Left colon (tissue), 2 donors: ENCODE measurements at places on chromosomes 1 and 21. TPM values are rescaled to one million over a fixed set of nuclear protein-coding genes. Genes with fewer than 3 reads are reported as not detected.

DNA sequence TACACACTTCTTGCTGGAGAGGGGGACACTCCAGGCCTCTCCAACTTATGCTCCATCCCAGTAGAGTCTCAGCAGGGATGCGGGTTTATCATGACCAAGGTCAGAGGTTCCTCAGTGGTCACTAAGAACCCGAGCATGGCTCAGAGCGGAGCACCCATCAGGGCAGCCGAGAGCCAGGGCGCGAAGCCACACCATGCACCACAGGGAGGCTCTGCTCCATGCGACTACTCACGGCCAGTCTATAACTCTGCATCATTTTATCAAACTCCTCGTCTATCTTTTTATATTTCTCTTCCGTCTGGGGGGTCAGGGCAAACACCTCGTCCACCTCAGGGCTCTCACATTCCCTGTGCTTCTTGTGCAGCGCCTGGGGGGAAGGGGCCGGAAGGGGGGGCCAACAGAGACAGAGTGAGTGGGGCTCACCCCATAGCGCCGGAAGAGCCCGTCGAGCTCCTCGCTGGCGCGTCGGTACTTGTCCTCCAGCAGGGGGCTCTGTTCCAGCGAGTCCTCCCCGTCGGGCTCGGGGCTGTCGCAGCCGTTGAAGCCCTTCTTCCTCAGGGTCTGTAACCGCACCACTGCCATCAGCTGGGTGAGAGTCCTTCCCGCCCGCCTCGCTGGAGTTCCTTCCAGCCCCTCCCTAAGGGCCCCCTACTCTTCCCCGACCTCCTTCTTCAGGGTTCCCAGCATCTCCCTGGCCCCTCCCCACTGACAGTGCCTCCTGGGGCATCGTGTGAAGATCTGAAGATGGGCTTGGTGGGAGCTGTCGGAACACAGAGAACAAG, 20.0 kb downstream of the MEF2D start:
- DNase-seq, result peak; percentile 65

Gene TEDDM1
- not detected for total RNA-seq

DNA sequence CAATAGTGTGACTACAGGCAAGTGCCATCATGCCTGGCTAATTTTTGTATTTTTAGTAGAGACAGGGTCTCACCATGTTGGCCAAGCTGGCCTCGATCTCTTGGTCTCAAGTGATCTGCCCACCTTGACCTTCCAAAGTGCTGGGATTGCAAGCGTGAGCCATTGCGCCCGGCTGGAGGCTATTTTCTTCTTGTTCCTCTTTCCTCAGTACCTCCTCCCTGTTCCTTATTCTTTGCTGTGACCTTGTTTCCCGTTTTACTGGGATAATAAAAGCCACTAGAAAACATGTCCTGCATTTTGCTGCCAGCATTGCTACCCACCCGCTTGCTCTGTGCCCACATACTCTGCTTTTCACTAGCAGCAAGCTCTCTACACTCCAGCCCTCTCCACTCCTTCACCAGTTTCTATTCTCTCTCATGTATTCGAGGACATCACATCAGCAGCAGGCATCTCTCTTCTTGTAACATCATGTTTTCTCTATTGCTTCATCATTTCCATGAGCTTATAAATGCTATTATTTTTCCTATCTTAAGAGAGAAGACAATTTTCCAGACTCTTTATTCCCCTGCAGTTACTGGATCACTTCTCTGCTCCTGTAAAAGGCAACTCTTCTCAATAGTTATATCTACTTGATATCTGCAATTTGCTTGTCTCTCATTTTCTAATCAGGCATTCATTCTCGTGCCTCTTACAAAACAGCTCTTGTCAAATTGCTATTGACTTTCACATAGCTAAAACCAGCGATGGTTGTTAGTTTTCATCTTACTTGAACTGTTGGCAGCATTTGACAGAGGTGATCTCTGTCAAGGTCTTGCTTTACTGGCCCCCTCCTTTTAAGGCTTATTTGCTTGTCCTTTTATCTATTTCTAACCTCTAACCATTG, 34.5 kb upstream of the C21orf91 start:
- DNase-seq, result no peak

- no peak for DNase-seq
Measured at GRCh38 chr1:54551891-54552290, 3.9 kb downstream of the ACOT11 start.

DNA sequence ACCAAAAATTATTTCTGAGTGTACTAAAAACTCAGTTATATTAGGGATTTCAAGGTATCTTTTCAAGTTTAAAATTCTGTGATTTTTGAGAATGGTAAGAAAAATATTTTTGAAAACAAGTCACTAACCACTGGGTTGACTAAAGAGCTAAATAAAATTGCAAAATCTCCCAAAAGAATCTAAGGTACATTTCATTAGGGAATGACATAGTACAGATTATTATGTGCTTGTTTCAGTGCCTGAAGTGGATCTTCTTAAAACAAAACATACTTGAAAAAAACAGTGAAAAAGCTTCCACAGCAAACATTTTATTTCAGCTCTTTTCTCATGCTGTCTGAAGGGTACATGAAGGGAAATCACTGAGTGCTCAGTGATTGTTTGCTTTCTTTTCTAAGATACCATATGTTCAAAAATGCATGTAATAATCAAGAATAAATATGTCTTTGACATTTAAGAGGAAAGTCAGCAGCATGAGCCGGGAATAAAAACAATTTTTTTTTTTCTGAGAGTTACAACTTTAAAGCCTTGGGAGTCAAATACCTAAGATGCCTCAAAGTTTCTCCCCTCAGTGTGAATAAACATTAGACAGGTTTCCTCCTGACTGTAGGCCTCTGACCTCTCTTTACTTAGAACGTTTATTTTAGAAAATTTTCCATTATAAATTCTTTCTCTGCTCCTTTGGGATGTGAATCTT, 200.7 kb downstream of the KCNT2 start:
- no peak for DNase-seq
